ENCODE measurements at places on chromosomes 6 and 20.

DNA sequence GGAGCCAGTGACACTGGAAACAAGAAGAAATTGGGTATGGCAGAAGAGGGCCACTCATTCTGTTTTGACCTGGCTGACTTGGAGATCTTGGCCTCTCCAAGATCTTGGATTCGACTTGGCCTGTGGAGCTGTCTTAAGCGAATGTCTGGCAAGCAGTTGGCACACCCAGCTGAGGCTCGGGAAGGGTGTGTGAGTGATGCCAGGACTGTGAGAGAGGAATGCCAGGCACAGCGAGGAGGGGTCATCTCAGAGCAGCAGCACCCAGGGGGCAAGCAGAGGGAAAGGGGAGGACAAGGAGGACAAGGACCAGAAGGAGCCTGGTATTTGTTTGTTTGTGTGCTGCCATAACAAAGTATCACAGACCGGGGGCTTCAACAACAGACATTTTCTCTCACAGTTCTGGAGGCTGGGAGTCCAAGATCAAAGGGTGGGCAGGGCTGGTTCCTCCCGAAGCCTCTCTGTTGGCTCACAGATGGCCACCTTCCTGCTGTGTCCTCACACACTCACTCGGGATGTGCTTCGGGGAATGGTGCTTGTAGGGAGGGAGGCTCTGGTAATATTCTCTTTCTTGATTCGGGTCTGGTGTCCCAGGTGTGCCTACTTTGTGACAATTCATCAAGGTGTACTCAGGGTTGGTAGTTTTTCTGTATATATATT is 33.0 kb downstream of the RPP40 start:
- DNase-seq: no peak

- DNase-seq: no peak
These were observed 64.3 kb upstream of the UNC93A start for GRCh38 chr6:167226791-167227190.

- no peak for DNase-seq
These were observed 77.6 kb downstream of the HIVEP2 start for GRCh38 chr6:142867355-142867801.

GRCh38 chr6:138371452-138371711 is 6.3 kb upstream of the SMIM28 start:
- no peak for DNase-seq

DNA sequence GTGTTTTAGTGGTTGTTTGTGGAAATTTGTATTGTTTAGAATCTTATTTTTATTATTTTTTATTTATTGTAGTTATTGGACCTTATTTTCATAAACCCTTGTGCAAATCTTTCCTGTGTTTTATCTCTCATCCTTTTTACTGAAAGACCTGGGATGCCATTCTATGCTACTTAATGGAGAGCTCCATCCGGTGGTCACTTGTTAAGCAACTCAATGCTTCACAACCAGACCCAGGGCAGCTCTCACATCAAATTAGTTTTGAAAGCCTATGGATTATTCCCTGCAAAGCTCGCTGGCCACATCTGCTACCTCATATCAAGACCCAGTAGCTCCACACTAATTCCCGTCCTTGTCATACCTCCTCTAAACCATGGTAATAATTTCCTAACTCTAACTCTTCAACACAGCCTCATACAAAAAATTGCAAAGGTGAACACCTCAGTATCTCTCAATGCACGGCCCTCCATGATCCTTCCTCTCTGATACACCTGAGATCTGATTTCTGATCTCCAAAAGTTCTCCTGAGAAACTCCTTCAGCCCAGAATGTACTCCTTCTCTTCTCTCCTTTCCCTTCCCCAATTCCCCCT is 296.6 kb upstream of the MANEA start:
- no peak for DNase-seq

DNA sequence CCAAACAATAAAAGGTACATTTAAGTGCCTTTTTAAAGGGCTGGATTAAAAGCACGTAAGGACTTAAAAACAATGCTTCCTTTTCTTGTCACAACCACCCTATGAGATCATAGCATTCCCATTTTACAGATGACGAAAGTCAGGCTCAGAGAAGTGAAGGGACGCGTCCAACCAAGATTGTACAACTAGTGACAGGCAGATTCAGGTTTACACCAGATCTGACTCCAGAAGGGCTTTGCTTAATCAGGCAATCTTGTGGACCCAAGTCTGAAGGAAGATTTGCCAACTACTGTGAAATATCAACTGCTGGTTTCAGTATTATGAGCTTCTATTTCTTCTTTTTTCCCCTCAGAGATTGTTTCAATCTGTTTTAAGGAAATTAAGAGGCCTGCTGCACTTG is 877 bp downstream of the ENPP4 start:
- DNase-seq: no peak

GRCh38 chr20:24653306-24653705 is 183.9 kb downstream of the SYNDIG1 start:
- no peak for DNase-seq

- peak; percentile 56 for DNase-seq
These were observed 19.4 kb upstream of the MRGBP start for GRCh38 chr20:62776692-62777527.

- no peak for DNase-seq
These were observed 50.8 kb downstream of the BCAS1 start for GRCh38 chr20:54019585-54019984.

GRCh38 chr6:156060013-156060412 is 604.4 kb upstream of the NOX3 start:
- DNase-seq: no peak

GRCh38 chr6:35094183-35094582 is 47.0 kb downstream of the TCP11 start:
- no peak for DNase-seq

DNA sequence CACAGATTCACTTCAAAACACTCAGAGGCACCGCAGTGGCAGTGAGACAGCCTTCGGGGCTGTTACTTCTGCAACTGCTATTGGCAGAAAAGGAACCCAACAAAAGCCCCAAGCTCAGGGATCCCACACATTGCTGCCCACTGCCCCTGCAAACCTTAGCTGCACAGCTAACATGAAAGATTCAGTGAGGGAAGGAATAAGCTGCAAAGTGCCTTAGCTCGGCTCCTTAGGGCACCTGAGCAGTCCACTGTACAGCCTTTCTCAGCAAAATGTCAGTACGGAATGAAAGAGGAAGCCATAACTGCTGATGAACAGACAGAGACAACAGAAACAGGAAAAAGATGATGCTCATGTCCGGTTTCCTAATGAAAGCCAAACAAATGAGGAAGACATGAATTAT is 179.7 kb upstream of the SHLD1 start:
- no peak for DNase-seq

DNA sequence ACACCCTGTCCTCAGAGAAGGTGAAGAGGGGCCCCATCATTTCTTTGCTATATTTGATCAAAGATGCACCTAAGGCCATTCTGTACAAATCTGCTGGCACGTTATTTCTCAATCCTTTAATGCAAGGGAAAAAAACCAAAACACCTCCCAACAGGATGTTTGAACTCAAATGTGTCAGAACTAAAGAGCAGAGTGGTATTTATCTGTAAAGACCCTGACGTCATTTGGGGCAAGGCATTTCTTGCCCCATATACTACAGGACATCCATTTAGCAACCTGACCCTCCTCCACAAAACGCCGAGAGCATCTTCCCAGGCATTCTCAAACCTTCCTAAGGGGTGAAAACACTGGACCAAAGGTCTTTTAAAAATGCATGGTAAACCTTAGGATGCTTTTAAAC is 50.8 kb downstream of the ZMYND8 start:
- DNase-seq: no peak

DNA sequence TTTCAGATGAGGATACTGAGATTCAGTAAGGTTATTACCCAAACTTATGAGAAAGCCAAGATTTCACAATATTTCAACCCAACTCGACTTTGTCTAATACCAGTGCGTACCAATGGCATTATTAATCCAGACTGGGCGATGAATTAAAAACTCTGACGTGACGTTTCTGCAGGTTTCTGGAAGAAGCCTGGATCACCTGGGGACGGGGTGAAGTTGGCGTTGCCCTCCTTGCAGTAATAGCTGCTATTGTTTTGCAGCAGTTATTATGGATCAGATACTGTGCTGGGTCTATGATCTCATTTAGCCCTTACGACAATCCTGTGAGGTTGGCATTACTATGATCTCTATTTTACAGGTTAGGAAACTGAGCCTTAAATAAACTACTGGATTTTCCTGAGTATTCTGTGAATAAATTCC is 569 bp upstream of the CDC5L start:
- DNase-seq: no peak

DNA sequence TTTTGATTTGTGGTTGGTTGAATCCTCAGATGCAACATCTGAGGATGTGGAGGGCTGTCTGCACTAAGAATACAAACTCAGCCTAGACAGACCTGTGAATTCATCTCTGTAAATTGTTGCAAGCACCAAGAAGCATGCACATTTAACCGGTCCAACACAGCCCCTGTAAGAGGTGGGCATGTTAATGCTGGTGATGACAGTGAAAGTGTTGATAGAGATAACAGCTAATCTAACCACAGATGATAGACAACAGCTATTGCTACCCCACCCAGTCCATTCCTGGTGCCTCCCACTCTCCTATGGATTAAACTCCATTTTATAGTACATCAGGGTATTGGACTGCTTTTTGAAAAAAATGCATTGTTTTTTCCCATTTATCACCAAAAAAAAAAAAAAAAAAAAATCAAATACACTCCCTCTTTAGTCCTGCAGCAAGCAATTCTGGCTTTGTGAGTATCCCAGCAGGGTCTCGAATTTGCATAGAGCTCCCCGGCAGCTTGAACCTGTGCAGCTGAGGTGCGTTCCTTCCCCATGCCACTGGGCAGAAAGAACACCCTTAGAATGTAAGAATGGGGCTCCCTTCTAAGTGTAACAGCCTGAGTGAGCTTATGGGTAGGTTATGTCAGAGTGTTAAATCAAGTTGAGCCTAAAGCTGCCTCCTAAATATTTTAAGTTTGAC is 270.9 kb upstream of the JARID2 start:
- no peak for DNase-seq

DNA sequence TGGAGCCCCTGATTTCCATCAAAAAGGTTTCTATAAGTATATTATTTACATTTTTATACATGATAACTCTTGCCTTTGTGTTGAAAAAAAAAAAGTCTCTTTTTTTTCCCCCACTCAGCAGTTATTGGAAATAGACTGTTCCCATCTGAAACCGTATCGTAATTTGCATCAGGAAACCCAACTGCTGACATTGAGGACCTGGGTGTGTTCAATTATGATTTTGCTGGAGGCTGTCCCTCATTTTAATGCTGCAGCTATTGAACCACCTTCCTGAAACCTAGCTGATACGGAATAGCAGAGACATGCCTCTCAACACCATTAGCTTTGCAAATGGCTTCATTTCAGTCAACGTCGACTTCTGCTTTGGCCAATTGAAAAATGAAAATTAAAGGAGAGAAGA is 98.9 kb downstream of the ZNF217 start:
- no peak for DNase-seq

DNA sequence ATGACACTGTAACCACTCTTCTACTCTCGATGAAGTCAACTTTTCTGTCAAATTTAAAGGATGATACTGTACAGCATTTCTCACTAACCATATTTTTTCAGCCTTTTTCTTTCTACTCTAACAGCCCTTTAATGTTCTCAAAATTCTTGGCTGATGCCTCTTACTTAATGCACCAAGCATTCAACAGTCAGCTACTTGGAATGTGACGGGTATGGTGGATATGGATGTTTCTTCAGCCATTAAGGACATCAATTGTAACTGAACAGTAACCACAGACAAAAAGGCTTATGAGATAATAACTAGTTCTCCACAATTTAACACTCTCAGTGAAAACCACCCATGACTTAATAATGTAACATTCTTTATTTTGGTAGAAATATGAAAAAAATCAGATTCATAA is 467.2 kb upstream of the ZNF337 start:
- DNase-seq: no peak

DNA sequence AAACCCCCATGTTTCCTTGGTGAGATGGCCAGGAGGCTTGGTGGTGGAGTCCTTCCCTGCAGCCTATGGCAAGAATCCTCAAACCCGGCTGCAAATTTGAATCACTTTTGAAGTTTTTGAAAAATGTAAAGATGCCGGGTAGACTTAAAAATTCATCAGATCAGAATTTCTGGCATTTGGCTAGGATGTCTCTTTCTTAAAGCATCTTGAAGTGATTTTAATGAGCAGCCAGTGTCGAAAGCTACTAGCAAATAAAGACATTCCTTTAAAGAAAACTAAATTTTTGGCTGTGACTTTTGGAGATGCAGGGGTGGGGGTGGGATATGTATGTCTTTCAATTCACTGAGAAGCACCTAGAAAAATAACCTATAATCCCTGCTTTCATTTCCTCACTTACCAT is 25.6 kb upstream of the NOX3 start:
- DNase-seq: no peak

DNA sequence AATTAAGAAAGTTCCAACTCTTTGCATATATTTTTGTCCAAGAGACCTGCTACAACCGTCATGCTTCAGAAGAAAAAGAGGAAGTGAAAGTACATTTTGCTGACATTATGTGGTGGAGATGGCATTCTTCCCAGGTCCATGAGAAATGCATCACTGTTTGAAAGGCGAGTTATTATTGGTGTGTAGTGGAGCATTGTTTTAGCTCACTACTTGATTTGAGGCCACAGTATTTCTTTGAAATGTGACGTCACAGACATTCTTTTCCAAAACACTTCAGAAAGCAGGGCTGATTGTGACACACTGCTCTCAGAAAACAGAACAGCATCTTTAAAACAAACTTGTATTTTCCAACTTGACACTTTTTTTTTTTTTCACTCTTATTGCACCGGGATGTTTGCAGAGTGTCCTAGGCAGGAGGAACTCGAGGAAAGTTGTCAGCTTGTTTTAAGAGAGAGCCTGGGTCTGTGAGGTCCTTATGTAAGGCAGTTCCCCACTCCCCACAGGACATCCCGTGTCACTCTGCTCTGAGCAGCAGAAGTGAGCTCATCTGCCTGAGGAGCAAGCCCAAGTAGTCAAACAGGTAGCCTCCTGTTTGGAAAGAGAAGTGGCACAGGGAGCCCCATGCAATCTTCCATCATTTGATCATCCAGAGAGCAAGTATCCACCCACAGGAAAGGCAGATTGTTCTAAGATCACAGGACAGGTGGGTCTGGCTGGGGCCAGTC is 1.1 kb downstream of the SPTLC3 start:
- DNase-seq: no peak

GRCh38 chr6:112038268-112038667 is 15.6 kb upstream of the CCN6 start:
- no peak for DNase-seq

DNA sequence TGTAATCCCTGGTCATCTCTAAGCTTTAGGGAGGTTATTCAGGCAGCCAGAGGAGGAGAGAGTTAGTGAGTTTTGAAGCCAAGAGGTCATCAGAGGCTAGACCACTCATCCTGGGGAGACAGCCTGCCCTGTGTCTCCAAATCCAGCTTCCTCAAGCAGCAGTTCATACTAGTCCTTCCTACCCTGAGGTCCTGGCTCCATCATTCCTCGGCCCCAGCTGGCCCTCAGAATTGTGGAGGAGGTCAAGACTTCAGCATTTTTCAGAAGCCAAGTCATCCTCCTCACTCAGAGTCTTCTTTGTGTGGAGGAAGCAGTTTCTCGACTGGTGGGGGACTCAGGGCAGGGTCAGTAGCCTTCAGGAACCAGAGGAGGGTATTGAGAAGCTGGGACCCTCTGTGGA is 12.4 kb upstream of the KIAA1755 start:
- no peak for DNase-seq

Data from stimulated activated CD4-positive, alpha-beta T cell treated with anti-CD3 and anti-CD28 coated beads, Interleukin-4, amount 100 ng/mL, for 24 hours (primary cell).